ENCODE measurements at places on chromosomes 3 and 15. TPM values are rescaled to one million over a fixed set of nuclear protein-coding genes. Genes with fewer than 3 reads are reported as not detected.

DNA sequence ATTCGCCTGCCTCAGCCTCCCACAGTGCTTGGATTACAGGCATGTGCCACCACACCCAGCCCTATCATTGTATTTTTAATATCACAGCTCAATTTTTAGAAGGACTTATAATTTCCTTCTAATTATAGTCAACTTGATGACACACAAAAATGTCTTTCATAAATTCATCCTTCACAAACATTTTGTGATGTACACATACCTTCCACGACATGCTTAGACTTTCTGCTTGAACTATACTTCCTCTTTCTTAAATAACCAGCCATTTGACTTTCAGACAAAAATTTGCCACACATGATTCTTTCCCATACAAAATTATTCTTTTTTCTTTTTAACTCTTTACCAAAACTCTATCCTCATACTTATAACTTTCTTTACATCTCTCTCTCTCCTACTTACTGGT, 48.4 kb upstream of the CCK start:
- no peak overlapping the region for H3K27ac ChIP-seq
- no peaks in the 10 kb centered on the region for H3K27me3 ChIP-seq
- H3K4me1 ChIP-seq = no peaks in the 10 kb centered on the region
- no peaks in the 10 kb centered on the region for H3K36me3 ChIP-seq
- no peak overlapping the region for H3K4me3 ChIP-seq

PEX11A gene
- 5.3 TPM for total RNA-seq

- H3K4me1 ChIP-seq = peaks cover 4% of the 10 kb centered on the region
- H3K36me3 ChIP-seq = no peaks in the 10 kb centered on the region
- H3K27ac ChIP-seq = no peak overlapping the region
- H3K4me3 ChIP-seq = no peak overlapping the region
These were observed 21.9 kb downstream of the ZFAND6 start for GRCh38 chr15:80081390-80081789.

DNA sequence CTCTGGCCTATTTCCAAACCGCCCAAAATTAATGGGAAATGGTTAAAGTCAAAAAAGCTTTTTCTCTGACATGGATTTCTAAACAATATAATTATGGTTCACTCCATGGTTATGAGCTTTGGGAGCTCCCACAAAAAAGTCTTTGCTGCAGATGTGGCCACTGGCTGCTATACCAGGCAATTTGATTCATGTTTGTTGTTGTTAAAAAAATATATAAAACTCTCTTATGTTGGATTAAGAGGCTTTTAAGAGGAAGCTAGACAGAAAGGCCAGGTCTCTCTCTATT, 258.6 kb downstream of the TIGIT start:
- H3K27me3 ChIP-seq = no peaks in the 10 kb centered on the region
- H3K27ac ChIP-seq = no peak overlapping the region
- no peak overlapping the region for H3K4me3 ChIP-seq
- no peaks in the 10 kb centered on the region for H3K36me3 ChIP-seq
- peaks cover 2% of the 10 kb centered on the region for H3K4me1 ChIP-seq

GRCh38 chr3:126649556-126650092, 5.3 kb downstream of the TXNRD3 start:
- no peaks in the 10 kb centered on the region for H3K36me3 ChIP-seq
- DNase-seq = no peak
- H3K27me3 ChIP-seq = no peaks in the 10 kb centered on the region
- H3K4me1 ChIP-seq = peaks cover 10% of the 10 kb centered on the region

All from pancreas (tissue), 10 donors.